Thoracic aorta (tissue), 2 donors: ENCODE measurements at places on chromosomes 4 and X.

DNA sequence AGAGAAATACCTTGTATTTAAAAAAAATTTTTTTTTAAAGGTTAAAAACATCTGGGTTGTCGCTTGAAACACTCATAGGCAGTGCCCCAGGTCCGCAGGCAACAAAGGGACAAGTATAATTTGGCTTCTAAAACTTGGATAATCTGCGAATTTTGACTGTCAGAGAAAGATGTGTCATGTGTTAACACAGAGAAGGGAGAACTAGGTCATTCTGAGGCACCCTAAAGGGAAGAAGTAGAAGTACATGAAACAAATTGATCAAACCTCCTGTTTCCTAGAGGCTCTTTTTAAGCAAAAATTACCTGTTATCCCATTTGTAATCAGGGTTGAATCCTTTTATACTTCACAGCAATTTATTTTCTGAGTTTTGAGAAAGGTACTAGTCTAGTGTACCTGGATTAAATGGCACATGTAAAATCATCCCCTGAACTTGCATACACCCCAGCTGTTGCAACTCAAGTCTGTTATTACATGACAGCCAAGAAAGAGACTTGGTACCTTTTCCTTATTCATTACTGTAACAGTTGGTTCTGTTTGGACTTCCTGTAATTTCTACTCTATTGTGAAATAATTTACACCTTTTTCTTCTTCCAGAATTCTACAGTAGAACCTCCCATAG is 1.7 kb downstream of the SRD5A3 start:
- DNase-seq = no peak

DNA sequence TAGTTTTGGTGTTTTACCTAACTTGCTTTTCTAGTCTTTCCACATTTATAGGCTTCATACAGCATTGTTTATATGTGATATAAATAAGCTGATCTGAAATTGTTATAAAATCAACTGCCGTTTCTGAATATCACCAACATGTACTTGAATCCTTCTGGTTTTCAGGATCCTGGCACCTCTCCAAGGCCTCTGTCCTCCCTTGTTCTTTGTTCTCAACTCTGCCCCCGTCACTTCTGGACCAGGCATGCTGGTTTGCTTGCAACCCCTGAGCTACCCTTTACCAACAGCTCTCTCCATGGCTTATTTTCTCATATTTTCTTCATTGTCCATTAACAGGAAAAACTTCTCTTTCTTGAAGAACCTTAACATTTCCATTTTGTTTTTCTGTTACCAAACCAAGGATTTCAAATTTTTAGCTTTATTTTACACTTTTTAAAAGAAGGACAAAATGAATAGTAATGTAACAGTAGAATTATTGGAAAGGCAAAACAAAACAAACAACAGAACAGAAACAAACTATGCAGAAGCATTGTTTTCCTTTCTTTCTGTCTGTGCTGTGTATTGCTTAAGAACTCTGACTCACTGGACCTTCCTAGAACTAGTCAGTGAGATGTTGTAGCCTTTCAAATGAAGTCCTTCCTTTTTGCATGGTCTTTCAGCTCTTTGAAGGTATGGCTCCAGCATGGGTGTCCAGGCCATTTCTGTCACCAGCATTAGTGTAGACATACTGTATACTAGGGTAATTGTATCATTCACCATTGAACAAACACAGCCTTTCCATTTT is 44.8 kb downstream of the BANK1 start:
- DNase-seq = no peak

GRCh38 chr4:7828011-7828720 is 111.5 kb downstream of the AFAP1 start:
- DNase-seq = no peak

DNA sequence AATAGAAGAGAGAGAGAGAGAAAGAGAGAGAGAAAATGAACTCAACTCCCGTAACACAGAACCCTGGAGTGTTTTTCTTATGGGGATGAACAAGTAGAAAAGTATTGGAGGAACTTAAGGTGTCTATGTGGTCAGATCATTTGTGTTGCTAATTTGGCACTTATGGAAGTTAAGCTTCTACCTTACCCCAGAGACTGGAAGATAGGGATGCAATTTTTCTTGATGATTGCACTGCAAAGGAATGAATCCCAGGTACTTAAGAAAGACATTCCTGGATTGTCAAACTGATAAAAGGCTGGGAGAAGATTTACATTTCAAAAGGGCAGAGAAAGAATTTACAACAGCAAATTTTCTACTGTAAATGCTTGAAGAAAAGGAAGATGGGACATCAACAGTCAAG is 57.2 kb downstream of the MAP9 start:
- no peak for DNase-seq

- no peak for DNase-seq
Measured at GRCh38 chr4:17153572-17153971, 255.1 kb upstream of the LDB2 start.

DNA sequence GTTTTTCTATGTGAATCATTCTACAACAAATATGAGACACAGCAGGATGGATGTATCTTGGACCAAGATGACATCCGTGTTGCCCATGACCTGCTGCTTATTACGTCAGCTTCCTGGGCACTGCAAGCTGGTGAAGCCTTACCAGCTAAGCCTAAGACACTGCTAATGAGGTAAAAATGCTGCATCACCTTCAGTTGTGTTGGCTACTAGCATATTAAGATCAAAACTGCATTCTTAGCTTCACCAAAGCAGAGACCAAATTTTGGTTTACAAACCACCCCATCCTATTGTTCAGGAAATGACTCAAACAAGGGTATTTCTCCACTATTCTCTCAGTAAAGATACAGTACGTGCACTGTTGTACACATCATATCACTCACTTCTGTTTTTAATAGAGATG is 50.3 kb downstream of the MAML3 start:
- DNase-seq = no peak

DNA sequence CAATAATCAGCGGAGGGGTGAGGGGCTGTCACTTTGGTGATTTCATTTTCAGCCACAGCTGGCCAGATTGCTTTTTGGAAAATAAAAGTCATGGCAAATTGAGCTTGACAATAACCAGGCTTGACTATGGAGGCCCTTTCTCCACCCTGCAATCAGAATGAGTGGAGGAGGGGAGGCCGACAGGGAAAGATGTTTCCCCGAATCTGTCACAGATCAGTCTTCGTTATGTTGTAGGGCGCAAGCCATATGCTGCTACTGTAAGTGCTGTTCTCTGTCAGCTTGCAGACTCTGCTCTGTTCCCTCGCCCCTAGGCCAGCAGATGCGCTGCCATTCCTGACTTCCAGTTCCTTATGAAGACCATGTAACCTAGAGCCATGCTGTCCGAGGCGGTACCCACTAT is 114.1 kb downstream of the MGST2 start:
- no peak for DNase-seq

DNA sequence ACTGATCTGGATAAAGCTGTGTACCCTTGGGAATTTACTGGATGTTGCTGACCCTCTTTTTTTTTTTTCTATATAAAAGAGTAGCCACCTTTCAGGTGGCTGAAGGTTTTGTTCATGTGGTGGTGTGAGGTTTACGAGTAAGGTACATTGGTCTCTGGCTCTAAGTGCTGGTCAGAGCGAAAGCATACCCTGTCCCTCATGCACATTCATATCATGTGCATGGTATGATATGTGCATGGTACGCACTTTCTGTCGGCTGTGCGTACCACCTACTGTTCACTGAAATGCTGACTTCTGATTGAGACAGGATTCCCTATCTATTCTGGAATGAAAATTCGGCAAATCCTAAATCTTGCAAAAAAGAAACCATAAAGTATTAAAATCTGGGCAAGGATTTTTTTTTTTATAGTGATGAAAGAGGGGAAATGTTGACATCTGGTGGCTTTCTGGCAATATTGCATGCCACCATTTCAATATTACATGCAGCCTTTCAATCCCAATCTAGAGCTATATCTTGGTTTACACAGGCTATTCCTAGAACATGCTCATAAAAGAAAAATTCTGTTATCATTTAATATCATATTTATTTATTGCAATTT is 32.8 kb downstream of the FAM149A start:
- no peak for DNase-seq

DNA sequence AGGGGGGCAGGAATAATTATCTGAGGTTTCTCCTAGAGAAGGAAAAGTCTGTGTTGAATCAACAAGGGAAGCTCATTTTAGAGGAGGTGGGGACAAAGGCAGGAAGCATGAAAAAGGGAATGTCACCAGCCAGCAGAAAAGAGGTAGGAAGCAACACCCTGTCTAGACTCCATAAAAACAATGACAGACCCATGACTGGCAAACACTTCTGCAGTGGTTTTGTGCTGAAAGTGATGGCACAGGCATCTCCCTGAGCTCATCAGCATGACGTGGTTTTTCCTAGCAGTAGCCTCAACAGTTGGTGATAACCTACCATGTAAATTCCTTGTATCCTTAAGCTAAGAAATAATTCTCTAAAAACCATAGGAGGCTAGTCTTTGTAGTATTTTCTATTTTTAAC is 110.7 kb upstream of the GALNT7 start:
- DNase-seq = no peak

DNA sequence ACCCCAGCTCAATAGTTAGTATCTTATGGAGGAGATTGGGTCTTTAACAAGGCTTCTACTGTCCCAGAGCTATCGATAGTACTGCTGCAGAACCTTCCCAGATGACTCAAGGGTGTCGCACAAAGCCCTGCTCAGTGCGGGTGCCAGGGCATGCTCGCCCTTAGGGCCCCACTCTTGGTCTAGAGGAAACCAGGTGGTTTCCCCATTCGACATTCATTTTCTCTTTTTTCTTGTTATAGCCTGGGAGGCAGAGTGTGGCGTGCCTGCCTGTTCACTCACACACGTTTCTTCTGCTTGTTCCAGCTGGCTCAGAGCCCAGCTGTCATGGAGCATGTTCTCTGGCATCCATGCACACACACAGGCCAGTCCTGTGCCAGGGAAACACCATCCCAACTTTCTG is 144.5 kb downstream of the SMIM20 start:
- no peak for DNase-seq

DNA sequence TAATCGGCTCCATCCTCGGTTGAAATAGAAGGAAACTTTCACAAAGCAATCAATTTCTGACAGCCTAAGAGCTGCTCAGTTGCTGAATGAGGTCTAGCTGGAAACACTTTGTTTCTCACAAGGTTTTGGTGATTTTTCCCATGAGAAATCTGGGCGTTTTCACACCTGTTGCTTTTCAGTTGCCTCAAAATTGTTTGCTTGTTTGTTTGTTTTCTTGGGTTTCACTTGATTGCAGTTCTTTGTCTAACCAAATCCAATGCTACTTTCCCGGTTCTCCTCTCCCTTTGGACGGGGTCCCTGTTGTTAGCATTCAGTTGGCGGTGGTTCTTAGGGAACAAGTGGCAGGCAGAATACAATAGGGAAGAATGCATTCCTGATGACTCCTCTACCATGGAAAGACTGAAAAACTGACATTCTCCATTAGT is 135.5 kb downstream of the PALLD start:
- DNase-seq = no peak

- DNase-seq = no peak
Measured at GRCh38 chr4:60857130-60857753, 342.9 kb upstream of the ADGRL3 start.

GRCh38 chrX:69077895-69078455 is 87.3 kb downstream of the PJA1 start:
- no peak for DNase-seq

DNA sequence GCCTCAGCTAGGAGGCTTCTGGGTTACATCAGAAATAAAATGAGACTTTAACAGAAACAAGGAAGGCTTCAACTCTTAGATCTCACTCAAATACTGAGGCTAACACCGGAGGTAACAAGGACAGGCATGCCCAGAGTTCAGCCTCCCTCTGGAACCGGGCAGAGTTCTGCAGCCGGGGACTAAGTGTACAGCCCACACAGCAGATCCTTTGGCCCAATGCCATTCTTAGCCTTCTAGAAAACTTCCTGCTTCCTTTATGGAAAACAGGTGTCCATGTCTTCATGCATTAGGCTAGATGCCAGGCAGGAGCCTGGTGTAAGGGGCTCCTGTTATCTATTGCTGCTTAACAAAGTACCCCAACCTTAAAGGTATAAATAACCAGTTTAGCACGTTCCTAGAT is 369.7 kb downstream of the BCOR start:
- no peak for DNase-seq

DNA sequence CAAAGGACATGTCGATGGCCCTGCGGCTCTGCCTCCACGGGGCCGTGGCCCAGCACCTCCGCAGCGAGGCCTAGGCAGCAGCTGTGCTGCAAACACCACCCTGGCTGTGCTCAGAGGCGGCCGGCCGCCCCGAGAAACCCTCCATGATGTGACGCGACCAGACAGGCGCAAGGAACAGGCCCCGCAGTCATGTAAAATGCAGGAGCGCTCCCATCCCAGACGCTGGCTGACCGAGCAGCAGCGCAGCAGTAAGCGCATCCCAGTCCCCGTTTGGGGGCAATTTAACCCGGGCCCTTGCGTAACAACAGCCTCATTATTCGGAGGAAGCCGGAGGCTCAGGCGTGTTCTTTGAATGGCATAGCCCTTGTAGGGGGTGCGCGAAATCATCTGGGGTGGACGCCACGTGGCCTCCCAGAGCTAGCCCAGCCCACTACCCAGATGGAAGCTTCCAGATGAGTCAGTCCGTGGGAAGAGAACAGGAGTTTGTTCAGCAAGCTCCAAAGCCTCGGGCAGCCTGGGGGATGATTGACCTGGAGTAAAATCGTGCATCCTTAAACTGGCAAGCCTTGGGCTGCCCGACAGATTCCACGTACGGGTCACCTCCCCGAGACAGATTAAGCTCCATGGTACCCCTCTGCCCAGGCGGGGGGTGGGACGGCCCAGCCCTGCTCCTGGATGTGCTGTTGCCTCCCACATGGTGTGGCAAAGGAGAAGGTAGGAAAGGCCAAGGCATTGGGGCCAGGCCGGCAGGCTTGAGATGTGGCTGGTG is 124.0 kb downstream of the HMX1 start:
- DNase-seq = no peak

DNA sequence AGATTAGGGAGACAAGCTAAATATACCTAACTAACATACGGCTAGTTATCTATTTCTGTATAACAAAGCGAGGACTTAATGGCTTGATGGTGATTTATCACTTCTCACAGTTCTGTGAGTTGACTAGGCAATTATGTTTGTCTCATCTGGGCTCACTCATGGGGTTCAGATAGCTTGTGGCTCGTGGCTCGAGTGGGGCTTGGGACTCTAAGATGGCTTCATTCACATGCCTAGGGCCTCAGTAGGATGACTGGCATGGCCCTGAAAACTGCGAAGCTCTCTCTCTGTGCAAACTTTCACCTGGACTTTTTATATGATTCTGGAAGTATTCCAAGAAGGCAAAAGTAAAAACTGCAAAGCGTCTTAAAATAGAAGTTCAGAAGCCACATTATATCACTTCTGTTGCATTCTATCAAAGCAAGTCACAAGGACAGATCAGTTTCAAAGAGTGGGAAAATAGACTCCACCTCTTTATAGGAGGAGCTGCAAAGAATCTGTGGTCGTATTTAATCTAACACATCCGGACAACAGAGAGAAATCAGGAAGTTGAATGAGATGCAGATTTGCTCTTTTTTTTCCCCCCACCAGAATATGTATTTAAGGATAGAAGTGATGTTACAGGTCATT is 491.2 kb downstream of the INPP4B start:
- no peak for DNase-seq
